Stimulated activated CD8-positive, alpha-beta memory T cell treated with anti-CD3 and anti-CD28 coated beads, Interleukin-15, amount 100 ng/mL, for 1 hour (primary cell): ENCODE measurements at places on chromosomes 5 and 9.

DNA sequence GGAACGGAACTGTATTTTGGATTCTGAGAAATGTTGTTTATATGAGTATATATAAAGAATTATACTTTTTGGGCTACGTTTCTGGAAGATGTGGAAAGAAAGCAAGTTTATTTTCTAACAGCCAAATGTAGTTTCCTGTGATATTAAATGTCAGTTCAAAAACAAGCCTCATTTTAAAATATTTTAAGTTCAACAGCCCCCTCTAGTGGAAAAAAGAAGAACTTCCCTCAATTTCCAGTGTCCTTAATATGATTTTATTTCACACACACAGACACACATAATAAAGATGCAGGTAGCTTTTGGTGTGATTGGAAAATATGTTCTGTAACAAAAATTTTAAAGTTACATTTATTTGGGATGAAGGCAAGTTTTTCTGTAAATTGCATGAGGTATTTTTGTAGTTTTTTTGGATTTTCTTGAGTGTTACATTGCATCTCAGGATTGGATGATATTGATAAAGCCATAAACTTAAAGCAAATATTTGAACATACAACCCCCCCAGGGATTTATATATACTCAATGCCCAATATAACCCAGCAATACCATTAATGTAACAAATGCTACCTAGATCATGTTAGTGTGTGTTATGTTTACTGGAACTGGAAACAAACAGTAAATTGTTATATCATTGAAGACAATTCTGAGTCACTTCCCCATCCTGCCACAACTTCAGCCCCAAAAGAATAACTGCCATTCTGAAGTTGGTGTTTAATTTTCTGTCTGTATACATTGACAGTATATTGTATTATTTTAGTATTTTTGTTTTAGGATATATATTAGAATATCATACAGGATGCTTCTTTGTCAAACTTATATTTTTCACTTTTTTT is 54.0 kb downstream of the CCDC171 start:
- DNase-seq = no peak

- no peak for DNase-seq
Observed at GRCh38 chr9:78356634-78357033, 59.7 kb downstream of the PSAT1 start.

- no peak for DNase-seq
Observed at GRCh38 chr5:107597803-107598202, 72.9 kb downstream of the EFNA5 start.

DNA sequence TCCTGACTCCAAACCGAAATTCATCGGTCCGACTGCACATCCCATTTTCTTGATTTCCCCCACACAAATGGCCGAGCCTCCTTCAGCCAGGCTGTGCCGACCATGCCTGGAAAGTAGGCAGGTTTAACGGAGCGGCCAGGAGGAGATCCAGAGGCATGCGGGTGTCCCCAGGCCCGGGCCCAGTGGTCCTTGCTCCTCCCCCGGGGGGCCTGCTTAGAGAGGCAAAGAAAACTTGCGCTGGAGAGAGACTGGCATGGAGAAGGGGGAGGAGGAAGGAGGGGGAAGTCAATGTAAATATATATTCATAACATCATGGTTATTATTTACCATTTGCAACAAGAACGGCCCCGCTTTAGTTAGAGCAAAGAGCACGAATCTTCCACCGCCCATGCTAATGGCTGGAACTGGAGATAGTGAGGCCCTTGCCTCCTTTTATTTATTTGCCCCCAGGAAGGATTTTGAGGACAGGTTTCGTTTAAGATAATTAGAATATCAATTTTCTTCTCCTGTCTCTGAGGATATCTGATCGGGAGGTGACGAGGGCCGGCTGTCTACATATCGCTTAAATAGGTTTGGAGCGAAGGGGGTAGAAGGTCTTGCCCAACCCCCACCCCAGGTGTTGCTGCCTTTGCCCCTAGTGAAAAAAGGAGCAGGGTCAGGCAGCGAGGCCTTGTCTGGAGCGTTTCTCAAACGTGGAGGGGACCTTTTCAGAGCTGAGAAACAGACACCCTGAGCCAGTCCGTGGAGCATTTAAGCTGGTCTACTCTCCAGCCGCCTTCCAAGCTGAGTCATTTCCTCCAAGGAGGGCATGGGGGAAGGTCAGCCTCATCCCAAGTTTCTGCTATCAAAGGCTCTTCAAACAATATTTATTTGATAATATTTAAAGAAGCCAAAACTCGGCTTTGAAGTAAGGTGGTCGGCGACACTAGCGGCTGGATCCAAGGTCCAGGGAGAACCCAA is 2.5 kb downstream of the BARHL1 start:
- no peak for DNase-seq

DNA sequence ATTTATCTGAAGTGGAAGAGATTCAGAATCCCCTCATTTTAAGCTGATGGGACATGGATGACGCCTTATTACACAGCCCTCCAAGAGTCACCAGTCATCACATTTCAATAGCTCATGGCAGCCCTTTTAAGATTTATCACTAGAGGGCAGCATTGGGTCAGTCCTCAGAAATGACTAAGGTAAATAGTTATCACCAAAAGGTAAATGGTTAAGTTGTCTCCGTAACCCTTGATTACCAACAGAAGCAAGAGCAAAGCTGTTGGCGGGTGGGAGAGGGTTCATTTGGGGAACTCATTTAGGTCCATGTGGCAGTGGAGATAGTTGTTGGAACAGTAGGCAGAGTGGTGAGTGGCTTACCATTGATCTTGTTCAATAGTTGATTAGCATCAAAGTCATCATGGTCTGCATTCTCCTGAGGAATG is 12.0 kb upstream of the C9 start:
- DNase-seq = no peak

- no peak for DNase-seq
Observed at GRCh38 chr9:93052791-93053540, 5.5 kb upstream of the SUSD3 start.

DNA sequence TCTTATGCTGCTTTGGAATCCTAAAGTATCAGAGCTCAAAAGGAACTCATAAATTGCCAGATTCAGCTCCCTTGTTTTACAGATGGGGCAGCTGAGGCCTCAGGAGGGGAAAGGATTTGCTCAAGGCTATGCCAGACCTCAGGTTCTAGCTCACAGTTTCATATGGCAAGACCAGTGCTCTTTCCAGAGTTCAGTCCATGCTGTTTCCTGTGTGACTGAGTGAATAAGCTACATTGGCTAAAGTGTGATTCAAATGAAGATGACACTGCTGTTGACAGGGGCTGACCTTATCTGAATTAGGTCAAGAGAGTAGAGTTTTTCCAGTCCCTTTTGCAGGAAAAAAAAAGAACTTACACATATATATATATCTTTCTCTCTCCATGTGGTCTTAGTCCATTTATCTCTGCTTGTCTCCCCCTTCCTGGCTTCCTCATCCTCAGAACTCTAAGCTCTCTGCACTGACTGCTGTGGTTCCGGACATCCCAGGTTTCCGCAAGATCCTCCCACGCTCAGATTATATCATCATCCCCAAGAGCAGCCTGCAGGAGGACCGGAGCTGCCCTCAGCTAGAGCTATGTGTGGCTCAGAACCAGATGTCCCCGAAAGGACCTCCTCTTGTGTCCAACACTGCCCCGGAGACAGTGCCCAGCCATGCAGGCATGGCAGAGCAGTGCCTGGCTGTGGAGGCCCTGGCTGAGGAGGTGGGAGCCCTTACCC is 9.3 kb downstream of the HMGXB3 start:
- DNase-seq = no peak
